ENCODE measurements at places on chromosomes 4 and X. TPM values are rescaled to one million over a fixed set of nuclear protein-coding genes. Genes with fewer than 3 reads are reported as not detected.
A peak's percentile ranks its signal among the peaks of the same experiment; 100 is the strongest.

Gene PLP1
- total RNA-seq: 1.3 TPM

GRCh38 chrX:34658326-34658725 lies 1.2 kb upstream of the TMEM47 start:
- DNase-seq: no peak

- H3K36me3 ChIP-seq: peaks cover 6% of the 10 kb centered on the region
- H3K4me3 ChIP-seq: no peak overlapping the region
- H3K27me3 ChIP-seq: no peaks in the 10 kb centered on the region
- no peaks in the 10 kb centered on the region for H3K4me1 ChIP-seq
Observed at GRCh38 chr4:148060264-148061140, 328.6 kb downstream of the ARHGAP10 start.

- H3K4me3 ChIP-seq: peak overlapping the region; percentile 96
- peak overlapping the region; percentile 95 for H3K27ac ChIP-seq
- H3K36me3 ChIP-seq: peaks cover 21% of the 10 kb centered on the region
- H3K4me1 ChIP-seq: peaks cover 7% of the 10 kb centered on the region
- no peaks in the 10 kb centered on the region for H3K27me3 ChIP-seq
Observed at GRCh38 chr4:39976945-39977488, 694 bp downstream of the PDS5A start.

DNA sequence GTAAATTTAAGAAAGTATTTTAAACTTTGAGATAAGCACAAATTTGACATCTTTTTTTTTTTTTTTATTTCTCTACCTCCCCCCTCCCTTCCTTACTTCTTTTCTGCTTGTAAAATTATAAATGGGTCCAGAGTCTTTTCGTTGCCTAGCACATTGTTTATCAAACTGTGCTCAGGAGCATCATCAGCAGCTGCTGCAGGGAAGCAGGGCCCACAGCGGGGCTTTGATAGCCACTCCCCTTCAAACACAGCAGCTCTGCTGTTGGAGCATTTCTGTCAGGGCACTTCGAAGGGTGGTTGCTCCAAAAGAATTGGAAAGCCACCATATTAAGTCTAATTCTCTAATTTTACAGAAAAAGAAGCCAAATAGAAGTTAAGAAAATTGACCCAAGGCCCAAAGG lies 588.3 kb downstream of the SPRY1 start:
- no peaks in the 10 kb centered on the region for H3K36me3 ChIP-seq
- no peak for DNase-seq
- no peaks in the 10 kb centered on the region for H3K4me1 ChIP-seq
- no peak overlapping the region for H3K27ac ChIP-seq

GRCh38 chr4:73206236-73206635 lies 52.4 kb downstream of the ANKRD17 start:
- DNase-seq: no peak
- H3K4me3 ChIP-seq: no peak overlapping the region
- H3K4me1 ChIP-seq: no peaks in the 10 kb centered on the region
- H3K27me3 ChIP-seq: no peaks in the 10 kb centered on the region
- H3K36me3 ChIP-seq: no peaks in the 10 kb centered on the region
- H3K27ac ChIP-seq: no peak overlapping the region

GRCh38 chrX:128650326-128650725 lies 598.1 kb upstream of the ACTRT1 start:
- H3K27ac ChIP-seq: no peak overlapping the region
- H3K4me1 ChIP-seq: no peaks in the 10 kb centered on the region
- no peak overlapping the region for H3K4me3 ChIP-seq
- H3K27me3 ChIP-seq: no peaks in the 10 kb centered on the region

All from adrenal gland (tissue), 19 donors.